ENCODE measurements at places on chromosomes 12 and 14.

- no peak for DNase-seq
Observed at GRCh38 chr12:17507336-17507735, 582.7 kb downstream of the RERGL start.

GRCh38 chr12:27781680-27782079 lies 1.6 kb upstream of the MANSC4 start:
- DNase-seq, result no peak

- DNase-seq, result no peak
Observed at GRCh38 chr12:117162167-117162539, 28.1 kb downstream of the FBXO21 start.

DNA sequence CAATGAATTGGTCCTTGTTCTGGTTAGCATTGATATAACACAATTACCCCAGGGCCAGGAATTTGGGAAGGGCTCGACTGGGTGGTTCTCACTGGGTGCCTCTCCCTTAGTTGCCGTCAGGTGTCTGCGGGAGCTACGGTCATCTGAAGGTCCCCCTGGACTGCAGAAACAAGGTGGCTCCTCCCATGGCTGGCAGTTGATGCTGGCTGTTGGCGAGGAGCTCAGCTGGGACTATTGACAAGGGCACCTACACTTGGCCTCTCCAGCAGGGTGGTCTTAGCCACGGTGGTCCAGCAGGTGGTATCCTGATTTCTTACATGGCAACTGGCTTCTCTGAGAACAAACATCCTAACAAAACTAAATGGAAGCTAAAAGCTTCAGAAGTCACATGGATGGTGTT lies 41.0 kb upstream of the RGS6 start:
- no peak for DNase-seq

DNA sequence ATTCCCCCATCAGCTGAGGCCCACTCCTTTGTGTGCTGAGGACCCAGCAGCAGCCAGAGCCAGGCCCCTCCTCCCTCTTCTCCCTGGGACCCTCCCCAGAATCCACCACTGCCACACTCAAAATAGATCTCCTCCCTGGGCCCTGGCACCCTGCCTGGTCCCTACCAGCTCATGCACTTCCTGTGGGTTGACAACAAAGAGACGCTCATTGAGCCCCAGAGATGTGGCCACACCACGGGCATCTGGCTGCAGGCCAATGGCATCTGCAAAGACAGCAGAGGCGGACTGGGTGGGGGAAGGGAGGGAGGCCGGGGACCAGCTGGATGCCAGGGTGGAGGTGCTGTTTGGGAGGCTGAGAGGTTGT lies 16.0 kb upstream of the ENDOU start:
- DNase-seq, result no peak

- no peak for DNase-seq
Observed at GRCh38 chr12:68250454-68250853, 3.0 kb downstream of the IL22 start.

- DNase-seq, result peak; percentile 19
Observed at GRCh38 chr12:49587174-49587908, 18.1 kb downstream of the FAM186B start.

DNA sequence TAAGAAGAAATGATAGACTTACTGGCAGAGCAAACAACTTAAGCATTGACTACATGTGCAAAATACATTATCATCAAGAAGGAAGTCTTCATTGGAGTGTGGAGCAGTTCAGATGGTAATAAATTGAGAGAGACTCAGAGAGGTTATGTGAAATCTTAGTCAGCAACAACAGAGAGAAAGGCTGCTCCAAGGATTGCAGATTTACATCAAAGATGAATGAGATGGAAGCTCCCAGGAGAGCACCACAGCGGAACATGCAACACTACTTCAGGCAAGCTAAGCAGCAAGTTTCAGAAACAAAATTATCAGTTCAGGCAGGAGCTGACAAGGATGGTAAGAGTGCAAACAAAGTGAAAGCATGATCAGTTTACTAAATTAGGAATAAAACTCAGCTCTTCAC lies 882.3 kb downstream of the LRFN5 start:
- no peak for DNase-seq

DNA sequence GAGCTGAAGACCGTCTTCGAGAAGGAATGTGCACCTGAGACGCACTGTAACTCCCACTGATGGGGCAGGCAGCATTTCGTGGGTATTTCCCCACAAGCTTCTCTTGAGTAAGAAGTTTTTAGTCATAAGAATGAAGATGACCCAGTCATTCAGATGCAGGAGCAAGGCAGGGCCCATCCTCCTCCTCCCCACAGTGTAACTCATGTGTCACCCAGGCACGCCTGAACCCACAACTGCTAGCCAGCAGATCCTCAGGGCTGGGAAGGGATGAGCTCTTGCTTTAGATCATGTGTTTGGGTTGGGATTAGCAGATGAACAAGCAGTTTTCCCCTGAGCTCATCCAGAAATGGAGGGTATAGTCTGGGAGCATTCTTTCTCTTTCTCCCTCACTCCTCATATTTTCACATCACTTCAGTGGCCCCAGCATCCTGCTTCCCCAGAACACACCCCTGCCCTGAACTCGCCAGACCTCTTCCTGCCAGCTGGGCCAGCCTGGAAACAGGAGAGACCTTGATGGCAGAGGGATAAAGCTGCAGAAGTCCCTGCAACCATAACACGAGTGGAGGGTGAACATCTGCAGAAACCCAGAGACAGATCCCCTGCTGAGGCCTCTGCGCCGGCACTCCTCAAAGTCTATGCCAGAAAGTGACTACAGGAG lies 73.3 kb downstream of the B4GALNT3 start:
- DNase-seq, result peak; percentile 86

- DNase-seq, result no peak
Observed at GRCh38 chr12:107581619-107582015, 104.0 kb upstream of the PWP1 start.

DNA sequence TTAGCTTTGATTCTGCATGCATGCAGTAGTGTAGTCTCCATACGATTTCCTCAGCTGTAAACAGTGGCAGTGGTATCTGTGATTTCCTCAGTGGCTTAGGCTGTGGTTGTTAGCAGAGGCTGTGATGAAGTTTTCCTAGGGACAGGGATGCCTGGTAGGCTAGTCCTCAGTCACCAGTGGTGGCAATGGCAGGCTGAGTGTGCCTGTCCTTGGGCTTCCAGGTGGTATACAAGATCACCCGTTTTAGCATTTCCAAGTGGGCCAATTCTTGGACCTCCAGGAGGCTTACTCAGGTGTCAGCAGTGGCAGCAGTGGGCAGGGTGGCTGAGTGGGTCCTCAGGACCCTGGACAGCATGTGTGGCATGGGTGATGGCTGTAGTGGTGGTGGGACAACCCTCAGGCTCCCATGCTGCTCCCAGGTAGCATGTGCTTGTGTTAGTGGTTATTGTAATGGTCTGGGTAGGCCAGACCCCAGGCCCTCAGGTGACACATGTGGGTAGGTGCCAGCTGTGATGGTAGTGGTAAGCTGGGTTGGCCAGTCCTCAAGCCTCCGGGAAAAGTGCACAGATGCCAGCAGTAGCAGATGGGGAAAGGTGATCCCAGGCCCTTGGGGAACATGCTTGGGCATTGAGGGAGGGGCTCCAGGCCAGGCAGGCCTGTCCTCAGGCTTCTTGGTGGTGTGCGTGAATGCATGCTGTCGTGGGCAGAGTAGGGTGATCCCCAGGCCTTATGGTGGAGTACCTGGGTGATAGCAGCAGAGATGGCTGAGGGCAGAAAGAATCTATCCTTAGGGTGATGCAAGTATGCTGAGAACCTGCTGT lies 146.5 kb downstream of the PAPOLA start:
- DNase-seq, result no peak

DNA sequence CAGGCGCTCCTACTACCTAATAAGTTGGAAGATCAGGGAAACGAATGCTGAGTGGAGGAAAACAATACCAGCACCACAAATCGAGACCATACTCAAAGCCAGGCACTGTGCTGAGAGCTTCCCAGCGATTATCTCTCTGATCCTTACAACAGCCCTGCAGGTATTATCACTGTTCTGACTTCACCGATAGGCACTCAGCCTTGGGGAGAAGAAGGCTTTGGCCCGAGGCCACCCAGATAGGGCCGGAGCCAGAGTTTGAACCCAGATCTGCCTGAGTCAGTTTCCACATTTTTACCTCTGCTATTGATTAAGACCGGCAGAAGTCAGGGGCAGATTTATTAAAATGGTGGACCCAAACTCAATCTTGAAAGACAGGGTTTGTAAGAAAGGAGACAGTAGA lies 4.9 kb downstream of the SVOP start:
- DNase-seq, result no peak

DNA sequence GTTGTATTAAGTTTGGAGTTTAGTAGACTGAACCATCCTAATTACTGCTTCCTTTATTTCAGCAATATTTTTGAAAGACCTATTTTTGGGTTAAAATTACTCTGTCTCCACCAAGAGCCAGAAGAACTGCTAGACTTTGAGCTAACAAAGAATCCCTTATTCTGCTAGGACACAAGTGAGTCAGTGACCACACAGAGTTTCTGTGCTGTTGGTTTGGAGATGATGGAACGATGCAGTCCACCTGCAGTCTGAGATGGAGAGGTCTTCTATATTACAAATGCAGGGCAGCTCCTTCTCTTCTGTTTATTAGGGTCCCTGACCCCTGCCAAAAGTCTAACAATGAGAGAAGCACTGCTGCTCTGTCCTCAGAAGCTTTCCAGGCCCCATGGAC lies 6.7 kb upstream of the STXBP6 start:
- DNase-seq, result peak; percentile 4

DNA sequence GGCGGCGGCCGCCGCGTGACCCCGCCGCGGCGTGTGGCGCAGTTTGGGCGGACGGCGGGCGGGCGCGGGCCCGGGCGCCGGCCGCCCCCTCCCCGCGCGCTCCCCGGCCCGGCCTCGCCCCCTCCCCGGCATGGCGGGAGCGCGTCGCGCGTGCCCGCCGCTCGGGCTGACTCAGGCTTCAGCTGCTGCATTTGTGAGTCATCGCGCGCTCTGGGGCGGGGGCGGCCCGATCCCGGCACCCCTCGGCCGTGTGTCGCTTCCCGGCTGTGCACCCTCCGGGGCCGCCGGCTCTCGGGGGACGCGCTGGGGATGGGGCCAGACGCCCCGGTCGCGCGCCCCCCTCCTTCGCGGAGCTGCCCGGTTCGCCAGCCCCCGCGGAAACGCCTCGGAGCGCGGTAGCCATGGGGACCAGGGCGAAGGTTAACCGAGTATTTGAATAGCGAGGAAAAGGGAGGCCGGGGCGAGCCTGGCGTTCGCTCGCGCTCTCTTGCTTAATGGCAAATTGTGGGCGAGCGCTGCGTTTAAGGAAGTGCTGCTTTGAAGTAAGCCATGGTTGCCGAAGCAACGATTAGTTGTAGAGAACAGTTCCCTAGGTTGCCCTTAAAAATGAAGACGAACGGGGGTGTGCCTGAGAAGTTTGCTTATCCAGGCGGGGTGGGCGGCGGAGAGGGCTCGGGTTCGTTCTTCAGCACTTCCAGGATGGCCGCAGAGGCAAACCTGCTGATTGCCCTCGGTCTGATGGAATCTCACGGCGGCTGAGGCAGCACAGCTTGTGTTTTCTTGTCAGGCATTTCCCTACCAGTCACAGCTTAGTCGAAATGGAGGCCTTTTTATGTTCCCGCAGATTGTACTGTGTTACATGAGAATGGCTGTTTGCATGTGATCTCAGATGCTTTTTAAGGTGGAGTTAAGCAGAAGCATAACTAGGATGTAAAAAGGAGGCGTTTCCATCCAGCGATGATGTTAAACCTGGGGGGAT lies 896 bp downstream of the EIF5 start:
- DNase-seq, result peak; percentile 88

GRCh38 chr12:103268831-103269514 lies 226.8 kb downstream of the C12orf42 start:
- DNase-seq, result no peak

DNA sequence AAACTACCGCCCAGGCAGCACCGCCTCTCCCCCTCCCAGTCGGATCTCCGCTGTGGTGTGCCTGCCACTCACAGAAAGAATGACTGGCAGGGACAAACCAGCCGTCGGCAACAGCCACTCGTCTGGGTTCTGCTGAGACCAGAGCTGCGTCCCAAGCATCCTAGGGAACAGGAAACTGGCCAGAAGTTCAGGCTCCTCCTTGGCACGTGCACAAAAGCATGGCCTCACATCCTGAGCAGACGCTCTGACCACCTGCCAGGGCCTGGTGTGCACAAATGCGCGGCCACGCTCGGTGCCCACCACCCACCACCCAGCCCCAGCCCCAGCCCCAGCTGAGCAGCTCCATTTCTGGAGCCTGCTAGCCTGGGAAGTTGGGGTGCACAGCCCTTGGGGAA lies 214.8 kb downstream of the DPF3 start:
- DNase-seq, result peak; percentile 27

DNA sequence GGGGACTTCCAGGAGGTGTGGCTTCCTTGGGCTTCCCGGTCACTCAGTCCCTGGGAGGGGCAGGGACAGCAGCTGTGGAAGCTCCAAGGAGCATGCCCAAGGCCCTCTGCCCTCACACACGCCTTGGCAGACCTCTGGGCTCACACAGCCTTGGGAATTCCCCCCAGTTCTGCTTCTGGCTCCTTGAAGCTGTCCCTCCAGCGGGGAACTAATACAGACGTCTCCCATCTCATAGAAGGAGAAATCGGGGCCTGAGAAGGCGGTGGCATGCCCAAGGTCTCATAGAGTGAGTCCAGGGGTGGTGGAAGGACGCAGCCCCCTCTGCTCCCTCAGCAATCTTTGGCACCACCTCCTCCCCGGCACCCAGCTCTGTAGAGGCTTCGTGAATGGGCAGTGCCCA lies 15.7 kb upstream of the TMEM119 start:
- no peak for DNase-seq

DNA sequence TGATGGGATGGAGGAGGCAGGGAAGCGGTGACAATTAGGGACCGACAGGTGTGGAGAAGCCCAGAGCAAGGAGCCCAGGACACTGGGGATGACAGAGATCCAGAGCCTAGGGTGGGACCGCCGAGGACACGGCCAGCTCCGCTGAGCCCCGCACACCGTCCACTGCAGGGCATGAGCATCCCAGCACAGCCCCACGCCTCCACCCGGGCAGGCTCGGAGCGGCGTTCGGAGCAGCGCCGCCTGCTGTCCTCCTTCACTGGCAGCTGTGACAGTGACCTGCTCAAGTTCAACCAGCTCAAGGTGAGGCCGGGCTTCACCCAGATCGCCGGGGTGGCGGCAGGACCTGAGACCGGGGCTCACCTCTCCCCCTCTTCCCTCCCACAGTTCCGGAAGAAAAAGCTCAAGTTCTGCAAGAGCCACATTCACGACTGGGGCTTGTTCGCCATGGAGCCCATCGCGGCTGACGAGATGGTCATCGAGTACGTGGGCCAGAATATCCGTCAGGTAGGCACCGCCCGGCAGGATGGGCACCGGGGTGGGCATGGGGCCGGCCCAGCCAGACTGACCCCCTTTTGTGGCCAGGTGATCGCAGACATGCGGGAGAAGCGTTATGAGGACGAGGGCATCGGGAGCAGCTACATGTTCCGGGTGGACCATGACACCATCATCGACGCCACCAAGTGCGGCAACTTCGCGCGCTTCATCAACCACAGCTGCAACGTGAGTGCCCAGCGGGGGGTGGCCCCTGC lies 23.7 kb downstream of the SETD1B start:
- no peak for DNase-seq

- DNase-seq, result peak; percentile 32
Observed at GRCh38 chr12:915090-915489, 34.4 kb downstream of the RAD52 start.

GRCh38 chr12:95218150-95219133 lies 835 bp downstream of the VEZT start:
- peak; percentile 66 for DNase-seq

- no peak for DNase-seq
Observed at GRCh38 chr12:101885912-101886561, 8.7 kb downstream of the DRAM1 start.

- DNase-seq, result peak; percentile 20
Observed at GRCh38 chr14:23055621-23056144, 1.6 kb downstream of the CDH24 start.

- no peak for DNase-seq
Observed at GRCh38 chr12:70840656-70841350, 79.7 kb downstream of the PTPRR start.

- DNase-seq, result peak; percentile 95
Observed at GRCh38 chr14:89922031-89922907, 32.3 kb downstream of the EFCAB11 start.

Data from ELR (cell line).